ENCODE measurements at places on chromosomes 3 and 15.

DNA sequence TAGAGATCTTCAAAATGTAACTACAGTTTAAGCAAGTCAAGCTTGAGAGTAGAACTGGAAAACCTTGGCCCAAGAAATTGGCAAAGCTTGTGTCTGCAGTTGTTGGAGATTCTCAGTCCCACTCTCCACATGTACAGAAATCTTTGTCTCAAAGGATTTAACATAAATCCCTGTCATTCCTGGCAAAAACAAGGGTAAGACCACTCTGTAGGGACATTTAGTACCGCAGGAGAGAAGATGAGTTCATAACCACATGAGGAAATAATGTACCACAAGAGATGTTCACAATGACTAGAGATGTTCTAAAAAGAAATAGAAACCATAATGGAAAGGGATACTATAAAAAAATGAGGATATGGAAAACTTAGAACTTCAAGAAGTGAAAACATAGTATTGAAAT, 73.7 kb downstream of the RAB7A start:
- DNase-seq, result no peak

DNA sequence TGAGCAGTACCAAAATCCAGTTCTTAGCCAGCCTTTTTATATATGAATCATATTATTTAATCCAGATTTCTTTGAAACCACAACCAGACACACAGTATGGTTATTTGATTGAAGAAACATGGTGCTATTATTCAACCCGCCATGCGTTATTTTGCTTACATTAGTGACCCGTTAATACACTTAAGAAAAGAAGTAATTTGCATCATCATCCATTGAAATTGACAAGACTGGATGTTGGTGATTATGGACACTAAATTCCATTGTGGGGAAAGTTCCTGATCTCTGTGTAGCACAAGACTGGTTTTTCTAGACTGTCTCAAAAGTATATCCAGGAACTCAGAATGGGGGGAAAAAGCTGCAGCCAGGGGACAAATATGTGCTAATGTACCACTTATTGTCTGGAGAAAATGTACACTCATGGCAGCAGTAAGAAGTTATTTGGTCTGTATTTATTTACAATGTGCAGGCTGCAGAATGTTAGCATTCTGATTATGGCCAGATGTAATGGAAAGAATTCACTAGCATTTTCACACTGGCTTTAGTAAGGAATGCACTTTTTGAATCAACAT, 80.3 kb downstream of the FILIP1L start:
- DNase-seq, result no peak

DNA sequence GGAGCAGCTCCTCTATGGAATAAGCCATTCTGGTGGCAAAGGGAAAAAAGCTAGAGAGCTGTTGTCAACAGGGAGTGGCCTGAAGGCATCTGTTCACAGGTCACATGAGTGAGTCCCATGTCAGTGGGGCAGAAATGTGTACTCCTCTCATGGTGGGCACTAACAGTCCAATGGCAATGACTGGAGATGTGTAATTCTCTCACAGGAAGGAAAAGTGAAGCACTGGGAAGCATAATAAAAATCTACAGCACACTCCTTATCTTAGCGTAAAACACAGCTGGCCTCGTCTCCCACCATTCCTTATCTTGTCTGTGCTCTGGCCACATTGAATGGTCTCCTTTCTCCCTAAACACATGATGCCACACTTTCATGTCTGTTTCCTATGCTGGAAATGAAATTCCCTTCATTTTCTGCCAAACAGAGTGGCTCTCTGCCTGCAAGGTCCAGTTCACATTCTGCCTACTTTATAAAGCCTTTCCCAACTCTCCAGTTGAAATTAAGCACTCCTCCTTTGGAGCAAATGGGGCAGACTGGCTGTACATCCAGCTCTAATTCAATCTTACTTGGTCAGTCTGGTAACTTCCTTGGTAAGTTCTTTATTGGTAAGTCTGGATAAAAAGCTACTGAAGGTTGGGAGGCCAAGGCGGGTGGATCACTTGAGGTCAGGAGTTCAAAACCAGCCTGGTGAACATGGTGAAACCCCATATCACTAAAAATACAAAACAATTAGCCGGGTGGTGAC, 139.8 kb downstream of the RPL22L1 start:
- DNase-seq, result no peak

- no peak for DNase-seq
Observed at GRCh38 chr15:49037546-49037940, 8.7 kb downstream of the SECISBP2L start.

- no peak for DNase-seq
Observed at GRCh38 chr15:64779630-64780029, 4.2 kb upstream of the RBPMS2 start.
